AG04449 (cell line): ENCODE measurements at places on chromosomes 4 and X.

GRCh38 chr4:184762100-184762499 is 28.2 kb upstream of the CENPU start:
- DNase-seq, result no peak

GRCh38 chr4:7183780-7184460 is 8.4 kb upstream of the SORCS2 start:
- DNase-seq, result no peak

DNA sequence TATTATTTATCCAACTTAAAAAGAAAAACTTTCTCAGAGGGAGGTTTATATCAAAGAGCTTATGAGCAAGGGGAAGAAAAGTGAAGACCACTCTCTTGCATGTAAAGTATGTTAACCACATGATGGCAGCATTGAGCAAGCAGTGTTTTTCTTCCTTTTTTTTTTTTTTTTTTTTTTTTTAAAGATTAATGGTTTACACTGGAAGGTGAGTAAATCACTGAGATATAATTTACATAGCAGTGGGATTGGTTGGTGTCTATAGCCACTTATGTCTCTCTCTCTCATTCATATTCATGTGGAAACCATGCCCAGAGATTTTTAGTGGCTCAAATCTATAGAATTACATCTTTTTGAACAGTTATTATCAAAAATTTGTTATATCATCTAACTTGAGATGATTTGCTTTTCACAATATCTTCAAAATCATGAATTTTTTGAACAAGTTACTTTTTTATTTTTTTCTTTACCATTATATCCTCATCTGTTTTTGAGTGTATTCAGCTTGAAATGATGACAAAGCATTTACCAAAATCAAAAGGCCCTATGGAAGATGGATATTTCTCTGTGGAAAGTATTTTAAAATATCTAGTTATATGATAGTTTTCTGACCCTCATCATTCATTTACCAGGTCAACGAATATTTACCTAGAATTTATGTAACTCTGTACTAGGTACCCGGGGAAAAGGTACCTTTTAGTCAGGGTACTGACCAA is 31.6 kb downstream of the MTHFD2L start:
- no peak for DNase-seq

DNA sequence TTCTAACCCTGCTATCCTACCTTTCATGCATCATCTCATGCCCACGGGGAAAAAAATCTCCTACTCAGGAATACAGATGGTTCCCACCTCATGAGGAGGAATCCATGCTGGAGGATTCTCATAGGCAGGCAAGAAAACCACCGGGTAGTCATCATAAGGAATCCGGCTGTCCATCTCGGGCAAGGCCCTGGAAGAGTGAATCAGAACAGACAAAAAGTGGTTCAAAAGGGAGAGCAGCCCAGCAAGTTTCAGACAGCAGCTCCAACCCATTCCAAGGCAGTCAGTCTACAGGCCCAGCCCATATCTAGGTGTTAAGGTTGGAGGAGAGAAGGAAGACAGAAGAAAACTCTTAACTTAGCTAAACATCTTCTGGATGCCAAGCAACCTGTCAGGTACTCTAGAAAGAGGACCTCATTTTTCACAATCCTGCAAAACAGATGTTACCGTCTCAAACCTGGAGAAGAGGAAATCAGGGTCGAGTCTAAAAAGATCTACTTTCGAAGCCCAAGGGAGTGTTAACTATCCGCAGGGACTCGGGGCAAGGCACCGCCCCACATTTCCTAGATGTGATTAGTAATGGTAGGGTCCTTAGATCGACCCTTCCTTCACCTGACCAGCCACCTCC is 447 bp downstream of the PDZD11 start:
- no peak for DNase-seq

GRCh38 chr4:155703486-155704247 is 37.0 kb downstream of the GUCY1A1 start:
- no peak for DNase-seq

DNA sequence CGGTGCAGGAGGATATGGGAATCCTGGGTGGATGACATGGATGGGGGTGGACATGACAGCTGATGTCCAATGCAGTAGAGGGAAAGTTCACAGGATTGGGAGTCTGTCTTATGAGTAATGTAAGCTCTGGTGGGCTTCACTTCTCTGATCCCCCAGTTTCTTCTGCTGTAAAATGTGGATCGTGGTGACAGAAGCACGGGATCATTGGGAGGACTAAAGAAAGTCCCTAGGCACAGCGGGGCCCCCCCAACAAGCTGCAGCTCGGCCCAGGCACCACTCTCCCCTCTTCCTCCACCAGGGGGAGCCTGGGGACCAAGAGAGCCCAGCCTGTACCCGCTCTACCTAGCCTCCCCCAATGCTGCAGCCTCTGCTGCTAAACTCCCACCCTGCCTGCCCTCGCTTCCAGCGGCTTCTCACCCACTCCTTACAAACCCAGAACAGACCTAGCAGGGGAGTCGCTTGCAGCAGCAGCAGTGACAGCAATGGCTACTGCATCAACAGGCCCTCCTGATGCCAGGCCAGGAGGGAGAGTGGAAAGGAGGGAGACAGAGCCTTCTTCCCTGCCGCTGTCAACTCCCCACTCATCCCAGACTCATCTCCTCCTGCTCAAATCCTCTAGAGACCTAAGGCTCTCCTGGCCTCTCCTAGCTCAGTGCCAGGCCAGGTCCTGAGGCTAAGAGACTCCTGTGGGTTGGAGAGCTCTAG is 36.1 kb upstream of the IQSEC2 start:
- no peak for DNase-seq

DNA sequence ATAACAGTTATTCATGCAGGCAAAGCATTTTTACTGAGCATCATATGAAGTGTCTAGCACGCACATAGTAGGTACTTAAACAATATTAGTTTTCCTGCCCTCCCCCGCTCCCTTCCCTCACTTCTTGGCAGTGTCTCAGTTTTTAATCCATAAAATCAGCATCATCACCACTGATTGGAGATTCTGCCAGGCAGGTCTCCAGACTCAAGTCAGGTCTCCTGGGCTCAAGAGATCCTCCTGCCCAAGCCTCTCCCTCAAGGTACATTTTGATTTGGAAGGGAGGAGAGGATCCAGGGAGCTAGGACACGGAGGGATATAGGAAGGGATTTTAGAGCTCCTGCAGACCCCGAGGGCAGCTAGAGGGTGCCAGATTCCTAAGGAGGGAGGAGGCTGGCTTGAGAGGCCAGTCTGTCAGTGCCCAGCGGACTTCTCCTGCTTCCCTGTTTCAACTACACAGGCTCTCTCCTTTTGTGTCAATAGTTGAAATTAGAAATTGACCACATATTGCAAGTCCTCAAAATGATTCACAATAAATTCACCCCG is 4.4 kb upstream of the FAT1 start:
- no peak for DNase-seq

DNA sequence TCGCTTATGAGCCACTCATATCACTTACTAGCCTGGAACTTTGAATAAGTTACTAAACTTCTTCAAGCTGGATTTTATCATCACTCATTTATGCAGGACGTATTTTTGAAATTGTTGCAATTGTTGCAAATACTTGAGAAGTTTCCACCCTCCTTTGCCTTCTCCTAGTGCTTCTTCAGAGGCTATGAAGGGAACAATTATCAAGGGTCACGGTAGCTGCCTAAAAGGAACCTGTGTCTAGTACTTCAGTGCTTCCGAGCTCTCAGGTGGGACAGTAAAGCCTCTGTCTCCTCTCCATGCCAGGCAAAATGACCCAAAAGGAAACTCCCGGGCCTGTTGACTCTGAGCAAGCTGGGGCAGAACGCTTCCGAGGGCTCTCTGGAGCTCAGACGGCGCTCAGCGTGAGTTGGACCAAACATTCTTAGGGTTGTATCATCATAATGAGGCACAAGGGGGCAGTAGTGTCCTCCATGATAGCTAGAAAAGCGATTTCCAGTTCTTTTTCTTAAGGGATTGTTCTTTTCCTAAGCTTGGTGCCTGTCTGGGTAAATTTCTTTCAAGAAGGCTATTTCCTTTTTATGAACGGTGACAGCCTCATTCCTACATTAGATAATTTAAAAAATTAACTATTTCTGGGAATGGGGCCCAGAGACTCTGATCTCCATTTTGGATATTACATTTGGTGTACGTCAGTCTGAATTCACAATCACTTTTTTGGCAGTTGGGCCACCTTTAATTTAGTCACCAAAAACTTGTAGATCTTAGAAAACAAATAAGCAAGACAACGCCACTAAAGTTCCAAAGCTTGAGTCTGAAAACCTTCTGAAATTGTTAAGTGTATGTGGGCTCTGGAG is 73.1 kb downstream of the PACRGL start:
- DNase-seq, result peak; percentile 5

DNA sequence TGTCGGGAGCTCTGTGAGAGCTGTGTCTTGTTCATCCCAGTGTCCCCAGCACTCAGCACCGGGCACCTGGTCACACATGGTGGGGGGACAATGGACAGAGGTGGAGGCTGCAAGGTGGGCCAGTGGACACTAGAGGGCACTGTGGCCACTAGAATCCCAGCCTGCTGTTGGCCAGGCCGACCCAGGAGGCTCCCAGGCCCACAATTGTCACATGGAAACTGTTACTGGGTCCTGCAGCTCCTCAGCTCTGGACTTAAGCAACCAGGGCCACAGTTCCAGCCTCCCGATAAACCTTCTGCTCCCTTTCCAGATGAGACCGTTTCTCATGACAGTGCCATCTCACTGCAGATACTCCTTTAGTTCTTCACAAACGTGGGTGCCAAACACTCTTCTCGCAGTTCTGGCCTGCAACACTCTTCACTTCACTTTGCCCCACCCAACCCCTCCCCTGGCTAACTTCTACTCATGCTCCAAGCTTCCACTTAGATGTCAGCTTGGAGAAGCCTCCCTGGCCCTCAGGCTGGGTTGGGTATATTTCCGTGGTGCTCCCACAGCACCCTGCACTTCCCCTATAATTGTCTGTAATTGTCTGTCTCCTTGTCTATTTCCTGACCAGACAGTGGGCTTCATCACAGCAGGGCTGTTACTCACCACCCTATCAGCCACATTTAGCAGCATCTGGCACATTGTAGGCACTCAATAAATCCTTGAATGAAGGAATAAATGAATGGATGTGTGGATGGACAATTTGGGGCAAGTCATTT is 3.5 kb upstream of the IQSEC2 start:
- DNase-seq, result no peak

GRCh38 chr4:76991161-76991660 is 41.7 kb downstream of the SEPTIN11 start:
- no peak for DNase-seq

DNA sequence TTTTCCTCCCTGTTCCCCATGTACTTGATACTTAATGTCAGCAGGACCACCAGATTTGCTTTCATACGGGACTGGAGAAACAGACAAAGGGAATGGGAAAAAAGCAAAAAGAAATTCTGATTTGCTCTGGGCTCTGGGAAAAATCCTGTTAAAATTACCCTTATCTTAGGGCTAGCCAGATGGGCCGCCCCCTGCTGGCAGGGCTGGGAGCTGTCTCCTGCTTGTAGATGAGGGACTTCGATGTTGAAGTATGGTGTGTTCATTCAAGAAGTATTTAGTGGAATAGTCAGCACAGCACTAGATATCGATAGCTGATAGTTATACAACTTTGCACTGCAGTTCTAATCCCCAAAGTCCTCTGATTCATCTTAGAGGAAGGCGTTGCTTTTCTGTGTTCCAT is 45.8 kb downstream of the BCORL1 start:
- DNase-seq, result no peak

DNA sequence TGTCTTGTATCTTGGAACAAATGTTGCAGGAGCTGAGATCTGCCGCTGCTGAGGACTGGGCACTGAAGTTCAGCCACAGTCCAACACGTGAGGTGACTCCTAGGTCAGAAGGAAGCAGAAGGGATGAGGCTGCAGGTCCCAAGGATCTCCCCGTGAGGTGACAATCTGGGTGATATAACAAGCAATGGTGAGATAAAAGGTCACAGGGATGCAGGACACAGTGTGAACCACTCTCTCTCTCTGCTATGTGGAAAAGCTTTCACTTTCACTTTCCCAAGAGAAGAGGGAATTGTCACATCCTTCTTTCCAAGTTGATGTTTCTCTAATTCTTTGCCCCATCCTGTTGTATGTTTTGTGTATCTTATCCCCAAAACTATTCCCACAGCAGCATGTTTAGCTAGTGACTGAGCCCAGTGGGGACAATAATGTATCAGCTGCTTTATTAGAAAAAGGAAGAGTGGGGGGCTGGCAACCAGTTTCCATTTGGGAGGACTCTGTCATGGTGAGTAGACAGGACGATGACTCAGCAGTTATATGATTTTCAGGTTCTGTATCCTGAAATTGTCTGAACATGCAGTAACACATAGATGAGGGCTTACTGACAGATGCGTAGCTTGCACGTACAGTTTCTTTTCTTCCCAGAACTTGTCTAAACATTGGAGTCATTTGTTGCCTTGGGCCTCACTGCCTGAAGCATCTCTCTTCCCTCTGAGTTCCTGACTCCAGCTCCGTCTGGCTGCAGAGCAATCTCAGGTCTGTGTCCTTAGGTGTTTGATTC is 1415.8 kb upstream of the TENM3 start:
- DNase-seq, result no peak

GRCh38 chr4:91734682-91735081 is 569.1 kb upstream of the GRID2 start:
- DNase-seq, result no peak

DNA sequence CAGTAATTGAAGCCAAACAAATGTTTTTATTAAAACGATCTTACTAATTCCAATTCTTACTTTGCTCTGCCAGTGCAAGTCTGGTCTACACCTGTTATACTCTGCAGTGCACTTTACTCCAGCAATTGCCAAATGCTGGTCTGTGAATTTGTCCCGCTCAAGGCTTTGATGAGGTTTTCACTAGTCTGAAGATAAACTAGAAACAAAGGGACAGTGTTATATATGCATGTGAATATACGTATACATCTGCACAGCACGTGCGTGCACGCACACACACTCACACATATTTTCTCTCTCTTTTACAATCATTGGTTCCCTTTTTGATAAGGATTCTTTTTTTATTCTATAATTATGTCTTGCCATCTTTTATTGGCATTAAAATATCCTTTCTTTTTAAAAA is 88.5 kb upstream of the LCORL start:
- DNase-seq, result no peak

- DNase-seq, result no peak
Measured at GRCh38 chr4:76556452-76556851, 121.4 kb downstream of the SHROOM3 start.
